ENCODE measurements at places on chromosomes 13 and 19.

- no peak for DNase-seq
These were observed 63.7 kb downstream of the KLF12 start for GRCh38 chr13:74070513-74070912.

DNA sequence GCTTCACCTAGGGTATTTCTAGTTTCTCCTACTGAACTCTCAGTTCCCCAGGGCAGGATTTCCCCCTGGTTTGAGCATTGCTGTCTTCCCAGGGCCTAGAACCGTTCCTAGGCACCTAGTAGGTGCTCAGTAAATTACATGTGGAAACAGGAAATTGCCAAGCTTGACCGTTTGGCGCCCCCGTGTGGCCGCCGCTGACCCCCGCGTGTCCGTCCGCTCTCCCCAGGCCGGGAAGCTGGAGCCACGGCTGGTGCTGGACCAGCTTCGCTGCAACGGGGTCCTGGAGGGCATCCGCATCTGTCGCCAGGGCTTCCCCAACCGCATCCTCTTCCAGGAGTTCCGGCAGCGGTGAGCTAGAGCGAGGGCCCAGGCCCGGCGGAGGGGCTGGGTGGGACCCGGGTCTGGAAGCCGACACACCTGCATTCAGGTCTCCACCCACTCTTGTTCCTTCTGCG lies 55.5 kb downstream of the MYH14 start:
- peak; percentile 54 for DNase-seq

DNA sequence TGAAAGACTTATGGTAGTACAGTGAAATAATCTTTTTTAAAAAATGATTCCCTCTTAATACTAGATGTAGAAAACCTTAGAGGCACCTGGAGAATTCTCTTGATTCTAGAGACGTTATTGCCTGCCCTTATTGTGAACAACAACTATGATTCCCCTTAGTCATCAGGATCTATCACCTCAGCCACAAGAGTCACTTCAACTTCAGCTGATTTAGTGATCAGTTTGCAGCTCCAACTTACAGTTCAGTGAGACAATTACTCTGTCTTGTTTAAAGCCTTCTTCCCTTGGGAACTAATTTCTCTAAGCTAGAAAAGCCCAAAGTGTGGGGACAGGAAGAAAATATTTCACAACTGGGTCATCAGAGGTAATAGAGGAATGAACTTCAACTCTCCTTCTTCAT lies 254.3 kb upstream of the SLITRK1 start:
- DNase-seq: no peak

- DNase-seq: peak; percentile 29
These were observed 2.4 kb downstream of the SHANK1 start for GRCh38 chr19:50717026-50717723.

- DNase-seq: peak; percentile 5
These were observed 208.3 kb upstream of the PCDH9 start for GRCh38 chr13:67438465-67438864.

GRCh38 chr13:66509175-66509574 lies 721.0 kb downstream of the PCDH9 start:
- DNase-seq: no peak

DNA sequence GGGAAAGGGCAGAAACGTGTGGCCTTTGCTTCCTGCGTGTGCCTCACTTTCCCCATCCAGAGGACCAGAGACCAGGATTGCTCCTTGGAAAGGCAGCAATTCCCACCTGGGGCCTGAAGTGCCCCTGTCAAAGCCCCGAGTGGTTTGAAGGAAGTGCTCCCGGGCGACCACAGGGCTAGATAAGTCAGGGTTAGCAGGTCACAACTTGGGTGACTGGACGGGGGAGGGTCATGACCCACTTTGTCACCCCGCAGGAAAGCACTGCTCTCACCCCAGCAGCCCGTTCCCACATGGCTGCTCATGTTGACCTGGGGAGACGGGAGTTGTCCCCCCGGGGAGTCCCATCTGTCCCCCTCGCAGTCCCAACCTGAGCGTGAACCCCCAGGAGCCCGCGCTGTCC lies 459 bp downstream of the PRAM1 start:
- no peak for DNase-seq

DNA sequence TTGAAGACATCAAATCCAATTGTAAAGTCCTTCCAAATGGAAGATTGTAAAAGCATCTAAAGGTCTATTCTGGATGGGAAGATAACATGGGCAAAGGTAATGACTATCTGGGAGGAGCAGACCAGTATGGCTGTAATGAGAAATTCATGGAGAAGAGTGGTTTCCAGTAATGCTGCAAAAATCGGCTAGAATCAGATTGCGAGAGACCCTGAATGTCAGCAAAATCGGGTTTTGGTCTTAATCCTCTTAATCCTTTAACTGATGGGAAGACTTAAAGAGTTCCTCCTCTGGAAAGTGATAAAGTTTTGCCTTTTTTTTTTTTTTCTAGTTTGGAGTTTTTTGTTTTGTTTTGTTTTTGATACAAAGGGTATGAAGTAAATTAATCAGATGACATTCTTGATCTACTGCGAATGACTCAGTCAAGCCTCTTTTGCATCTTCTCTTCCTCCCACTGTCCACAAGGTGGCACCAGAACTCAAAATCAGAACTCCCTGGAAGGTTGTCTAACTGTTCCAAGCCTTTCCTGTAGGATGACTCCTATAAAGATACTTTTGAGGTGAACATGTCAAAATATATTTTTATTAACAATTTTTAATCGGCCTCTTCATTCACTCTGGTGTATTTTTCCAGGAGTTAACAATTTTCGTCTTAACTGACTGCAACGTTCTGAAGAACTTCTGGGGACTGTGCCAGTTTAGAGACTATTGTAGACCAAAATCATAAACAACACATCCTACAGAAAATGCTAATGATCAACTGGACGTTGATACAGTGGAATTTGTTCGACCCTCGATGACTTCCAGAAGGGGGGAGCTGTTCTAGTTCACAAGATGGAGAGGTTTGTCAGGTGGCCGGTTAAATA lies 213.3 kb upstream of the MIR17HG start:
- DNase-seq: peak; percentile 75

- peak; percentile 27 for DNase-seq
These were observed 172.5 kb downstream of the DLEU7 start for GRCh38 chr13:50670847-50671496.

DNA sequence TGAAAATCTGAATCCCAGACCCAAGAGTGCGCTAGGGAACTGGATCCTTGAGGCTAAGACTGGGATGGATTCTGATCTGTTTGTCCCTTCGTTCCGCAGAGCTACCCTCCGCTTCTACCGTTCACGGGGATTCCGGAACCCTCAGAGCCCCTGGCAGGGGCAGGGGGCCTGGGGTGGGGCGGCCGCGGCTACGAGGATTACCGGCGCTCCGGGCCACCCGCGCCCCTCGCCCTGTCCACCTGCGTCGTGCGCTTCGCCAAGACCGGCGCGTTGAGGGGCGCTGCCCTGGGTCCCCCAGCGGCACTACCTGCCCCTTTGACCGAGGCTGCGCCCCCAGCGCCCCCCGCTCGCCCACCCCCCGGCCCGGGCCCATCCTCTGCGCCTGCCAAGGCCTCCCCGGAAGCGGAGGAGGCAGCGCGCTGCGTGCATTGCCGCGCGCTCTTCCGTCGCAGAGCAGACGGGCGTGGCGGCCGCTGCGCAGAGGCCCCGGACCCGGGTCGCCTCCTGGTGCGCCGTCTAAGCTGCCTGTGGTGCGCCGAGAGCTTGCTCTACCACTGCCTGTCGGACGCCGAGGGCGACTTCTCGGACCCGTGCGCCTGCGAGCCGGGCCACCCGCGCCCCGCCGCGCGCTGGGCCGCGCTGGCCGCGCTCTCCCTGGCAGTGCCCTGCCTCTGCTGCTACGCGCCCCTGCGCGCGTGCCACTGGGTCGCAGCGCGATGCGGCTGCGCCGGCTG lies 7.1 kb downstream of the SPRED3 start:
- DNase-seq: no peak

DNA sequence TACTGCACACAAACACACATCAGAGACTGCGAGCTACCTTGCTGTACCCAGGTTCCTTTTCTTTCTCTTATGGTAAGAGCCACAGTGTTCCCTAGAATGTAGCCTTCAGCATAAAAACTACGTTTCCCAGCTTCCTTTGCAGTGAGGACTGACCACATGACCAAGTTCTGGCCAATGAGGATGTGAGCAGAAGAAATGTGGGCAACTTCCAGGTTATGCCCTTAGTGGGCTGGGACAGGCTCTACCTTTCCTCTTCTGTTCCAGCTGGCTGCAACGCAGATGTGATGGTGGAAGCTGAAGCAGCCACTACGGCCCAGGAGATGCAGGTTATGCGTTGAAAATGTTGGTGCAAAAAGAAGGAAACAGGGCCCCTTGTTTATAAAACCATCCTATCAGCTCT lies 27.5 kb downstream of the VRK3 start:
- DNase-seq: peak; percentile 64

DNA sequence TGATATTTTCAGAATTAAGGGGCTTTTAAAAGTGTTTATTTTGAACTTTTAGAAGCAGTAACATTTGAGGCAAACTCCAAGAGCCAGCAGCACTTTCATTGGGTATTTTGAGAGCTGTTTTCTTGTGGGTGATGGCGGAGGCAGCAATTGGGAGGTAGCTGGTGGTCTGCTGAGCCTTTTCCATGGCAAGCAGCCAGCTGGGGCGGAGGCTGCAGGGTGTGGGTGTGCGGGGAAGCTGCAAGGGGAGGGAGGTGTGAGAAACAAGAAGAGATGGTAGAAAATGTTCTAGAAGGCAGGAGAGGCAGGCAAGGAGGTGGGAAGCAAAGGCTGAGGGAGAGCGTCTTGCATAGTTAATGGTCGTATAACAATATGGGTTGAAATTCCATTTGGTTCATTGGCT lies 223.4 kb upstream of the HTR2A start:
- no peak for DNase-seq

DNA sequence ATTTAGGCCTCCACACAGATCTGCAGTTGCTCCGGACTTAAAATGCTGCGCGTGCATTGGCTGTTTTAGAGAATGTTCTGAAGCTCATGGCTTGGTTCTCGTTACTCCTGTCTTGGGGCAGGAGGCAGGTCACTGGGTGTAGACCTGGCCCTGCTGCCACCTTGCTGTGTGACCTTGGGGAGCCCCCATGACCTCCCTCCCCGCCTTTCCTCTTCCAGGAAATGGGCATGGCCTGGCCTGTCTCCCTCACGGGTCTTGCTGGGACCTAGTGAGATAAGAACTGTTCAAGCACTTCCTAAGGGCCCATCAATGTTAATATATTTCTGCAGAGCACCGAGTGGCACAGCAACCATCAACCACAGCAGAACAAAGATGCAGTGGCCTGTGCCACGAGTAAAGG lies 49.4 kb downstream of the KLF2 start:
- no peak for DNase-seq

DNA sequence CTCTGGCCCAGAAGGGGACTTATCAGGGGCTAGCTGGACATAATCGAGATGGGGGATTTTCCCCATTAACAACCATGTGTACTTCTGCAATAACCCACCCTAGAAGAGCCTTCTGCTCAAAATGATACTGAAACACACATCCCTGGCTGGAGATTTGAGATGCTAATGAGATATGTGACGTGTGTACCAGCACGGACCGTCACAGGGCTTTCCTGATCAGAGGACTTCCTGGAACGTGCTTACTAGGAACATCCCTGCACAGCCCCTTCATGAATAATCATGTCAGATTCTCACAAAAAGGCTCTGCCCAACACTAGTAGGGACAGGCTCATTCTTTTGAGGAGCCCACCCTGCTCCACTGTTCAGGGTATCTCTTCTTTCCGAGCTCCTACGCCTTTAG lies 6.5 kb upstream of the ERVV-1 start:
- no peak for DNase-seq

DNA sequence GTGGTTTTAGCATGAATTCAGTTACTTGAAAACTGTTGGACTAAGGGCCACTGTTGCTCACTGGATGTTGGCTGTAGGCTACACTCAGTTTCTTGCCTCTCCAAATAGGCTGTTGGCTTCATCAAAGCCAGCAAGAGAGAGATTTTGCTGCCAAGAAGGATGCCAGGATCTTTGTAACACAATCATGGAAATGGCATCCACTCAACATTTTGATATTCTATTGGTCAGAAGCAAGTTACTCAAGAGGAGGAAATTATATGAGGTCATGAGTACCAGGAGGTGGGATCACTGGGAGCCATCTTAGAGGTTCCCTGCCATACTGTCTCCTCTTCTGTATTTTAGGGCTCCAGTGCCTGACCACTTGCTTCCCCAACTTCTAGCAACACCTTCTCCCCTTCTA lies 30.6 kb downstream of the SYDE1 start:
- no peak for DNase-seq

DNA sequence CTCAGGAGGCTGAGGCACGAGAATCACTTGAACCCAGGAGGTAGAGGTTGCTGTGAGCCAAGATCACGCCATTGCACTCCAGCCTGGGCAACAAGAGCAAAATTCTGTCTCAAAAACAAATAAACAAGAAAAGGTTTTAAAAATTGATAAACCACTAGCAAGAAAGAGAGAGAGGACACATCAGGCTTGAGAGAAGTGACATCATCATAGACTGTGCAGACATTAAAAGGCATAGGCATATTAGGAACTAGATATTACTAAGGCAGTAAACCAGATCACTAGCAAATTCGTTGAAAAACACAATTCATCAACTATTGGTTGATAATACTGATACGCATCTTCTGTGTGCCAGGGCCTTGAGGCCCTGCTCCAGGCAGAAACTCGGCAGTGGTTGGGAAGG lies 7.7 kb downstream of the A1BG start:
- no peak for DNase-seq

- peak; percentile 60 for DNase-seq
These were observed 64.6 kb downstream of the PDS5B start for GRCh38 chr13:32650705-32651311.

DNA sequence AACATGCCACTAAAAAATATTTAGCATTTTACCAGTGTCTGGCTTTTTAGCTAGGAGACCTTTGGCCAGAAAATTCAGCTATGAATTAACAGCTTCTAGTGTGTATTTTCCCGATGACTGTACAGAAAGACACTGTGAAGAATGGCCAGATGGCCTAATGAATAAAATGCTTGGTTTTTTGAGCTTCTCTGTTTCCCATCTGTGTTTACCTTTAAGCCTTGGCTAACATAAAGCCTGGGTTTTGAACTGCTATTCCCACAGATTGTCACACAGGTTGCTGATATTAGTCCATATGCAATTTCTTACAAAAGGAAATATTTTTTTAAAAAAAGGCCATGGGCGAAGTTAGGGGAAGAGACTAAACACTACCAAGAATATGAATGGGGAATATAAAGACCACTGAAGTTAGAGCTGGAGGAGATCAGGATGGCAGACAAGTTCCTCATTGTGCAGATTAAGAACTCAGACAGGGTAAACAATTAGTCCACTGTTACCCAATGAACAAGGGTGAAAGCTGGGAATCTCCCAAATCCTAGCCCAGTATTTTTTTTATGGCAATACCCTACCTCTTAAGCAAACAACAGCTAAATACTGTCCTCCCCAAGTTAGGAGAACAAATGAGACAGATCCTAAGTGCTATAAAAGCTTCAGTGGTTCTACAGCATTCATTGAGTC lies 95.1 kb downstream of the DCT start:
- no peak for DNase-seq
